Frontal cortex (tissue), 4 donors: ENCODE measurements at places on chromosomes 2 and 18. TPM values are rescaled to one million over a fixed set of nuclear protein-coding genes. Genes with fewer than 3 reads are reported as not detected.

DNA sequence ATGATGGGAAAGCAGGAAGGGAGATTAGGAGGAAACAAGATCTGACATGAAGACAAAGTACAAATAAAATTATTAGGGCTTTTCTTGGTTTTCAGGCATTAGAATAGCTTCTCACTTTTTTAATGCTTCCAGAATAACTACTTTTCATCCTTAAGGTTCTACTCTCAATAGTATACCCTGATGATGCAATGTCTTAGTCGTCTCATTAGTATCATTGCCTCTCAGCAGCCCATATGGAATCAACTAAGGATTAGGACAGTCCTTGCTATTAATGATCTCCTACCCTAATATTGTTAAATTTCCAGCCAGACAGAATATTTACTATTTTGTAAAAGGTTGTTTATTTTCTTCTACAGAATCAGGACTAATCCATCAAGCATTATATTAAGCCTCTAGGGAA is 55.9 kb downstream of the RELCH start:
- DNase-seq, result no peak

- no peak for DNase-seq
These were observed 57.9 kb downstream of the POLR1A start for GRCh38 chr2:86047575-86048382.

DNA sequence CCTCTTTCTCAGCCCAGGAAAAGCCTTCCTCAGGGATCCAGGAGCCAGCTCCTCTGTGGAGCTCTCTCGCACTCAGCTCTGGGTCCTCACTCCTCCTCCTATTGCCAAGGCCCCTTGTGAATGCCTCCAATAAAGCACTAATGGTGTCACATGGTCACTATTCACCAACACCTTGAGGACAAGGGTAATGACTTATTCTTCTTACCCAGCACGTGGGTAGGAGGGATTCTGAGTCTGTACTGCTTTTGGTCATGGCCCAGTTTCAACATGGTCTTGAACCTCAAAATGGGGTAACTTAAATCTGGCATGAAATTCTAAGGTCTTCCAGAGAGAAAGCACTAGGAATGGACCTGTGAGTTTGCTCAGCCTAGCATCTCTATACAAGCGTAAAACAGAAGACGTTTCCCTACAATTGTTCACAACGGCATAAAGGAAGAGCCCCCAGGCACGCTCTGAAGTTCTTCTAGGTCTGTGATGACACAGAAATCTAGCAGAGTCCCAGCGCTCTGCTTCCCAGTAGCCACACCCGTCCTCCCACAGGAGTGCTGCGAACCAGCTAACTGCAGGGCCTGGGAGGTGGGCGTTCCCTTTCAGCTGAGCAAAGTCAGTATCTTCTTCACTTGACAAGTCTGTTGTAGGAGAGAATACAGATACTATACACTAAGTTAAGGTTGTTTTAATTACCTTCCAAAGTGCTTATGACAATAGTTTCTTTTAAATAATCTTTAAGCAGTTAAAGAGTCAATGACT is 14.6 kb upstream of the KIDINS220 start:
- no peak for DNase-seq

The HOXD9 gene
- not detected for total RNA-seq

The SH3RF3 gene
- 9.0 TPM for total RNA-seq

GRCh38 chr2:176297067-176297466 is 27.8 kb downstream of the MTX2 start:
- DNase-seq, result no peak

- no peak for DNase-seq
These were observed 596.4 kb downstream of the ERBB4 start for GRCh38 chr2:211942153-211942552.

GRCh38 chr2:121828281-121828731 is 72.9 kb downstream of the TSN start:
- peak; percentile 18 for DNase-seq

The OSBPL1A gene
- 42.8 TPM for total RNA-seq

- no peak for DNase-seq
These were observed 4.6 kb upstream of the ST8SIA3 start for GRCh38 chr18:57347784-57348183.

The CYP27A1 gene
- 2.9 TPM for total RNA-seq

GRCh38 chr2:86048888-86049287 is 56.8 kb downstream of the POLR1A start:
- DNase-seq, result no peak

DNA sequence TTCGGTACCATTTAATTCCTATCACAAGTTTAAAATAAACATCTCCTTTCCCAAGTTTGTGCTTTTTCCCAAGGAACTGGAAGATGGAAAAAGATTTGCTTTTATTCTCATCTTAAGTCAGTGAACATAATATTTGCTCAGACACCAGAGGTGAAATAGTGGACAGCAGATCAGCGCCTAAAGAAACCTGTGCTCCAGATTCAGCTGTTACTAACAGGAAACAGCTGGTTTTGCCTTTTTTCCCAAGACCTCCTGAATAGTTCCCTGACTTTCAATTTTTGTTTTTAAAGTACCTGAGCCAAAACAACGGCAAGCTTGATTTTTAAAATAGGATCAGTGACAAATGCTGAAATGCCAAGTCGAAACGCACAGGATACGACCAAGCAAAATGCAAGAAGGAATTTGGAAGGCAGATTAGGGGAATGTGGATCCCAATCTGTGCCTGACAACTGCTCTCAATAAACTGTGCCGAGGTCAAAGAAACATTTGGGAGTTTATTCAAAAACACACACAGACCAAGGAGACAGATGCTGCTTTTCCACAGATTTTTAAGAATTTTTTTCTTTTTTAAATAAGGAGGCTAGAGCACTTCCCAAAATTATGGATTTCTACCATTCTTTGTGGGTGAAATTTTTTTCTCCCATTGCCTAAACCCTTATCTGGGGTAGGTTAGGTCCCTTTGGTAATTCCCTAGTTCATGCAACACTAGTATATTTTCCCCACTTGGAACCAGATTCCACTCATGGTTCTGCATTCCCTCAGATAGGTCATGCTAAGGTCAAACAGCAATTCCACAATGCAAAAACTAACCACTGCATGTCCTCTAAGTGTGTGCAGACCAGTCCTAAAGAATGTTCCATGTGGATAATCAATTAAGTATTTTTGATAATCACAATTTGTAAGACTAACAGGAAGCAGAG is 121.5 kb upstream of the PDE1A start:
- DNase-seq, result no peak

- DNase-seq, result no peak
These were observed 116.8 kb upstream of the GATA6 start for GRCh38 chr18:22052405-22053105.

The OR6B2 gene
- total RNA-seq, result not detected

The HOXD11 gene
- total RNA-seq, result not detected

DNA sequence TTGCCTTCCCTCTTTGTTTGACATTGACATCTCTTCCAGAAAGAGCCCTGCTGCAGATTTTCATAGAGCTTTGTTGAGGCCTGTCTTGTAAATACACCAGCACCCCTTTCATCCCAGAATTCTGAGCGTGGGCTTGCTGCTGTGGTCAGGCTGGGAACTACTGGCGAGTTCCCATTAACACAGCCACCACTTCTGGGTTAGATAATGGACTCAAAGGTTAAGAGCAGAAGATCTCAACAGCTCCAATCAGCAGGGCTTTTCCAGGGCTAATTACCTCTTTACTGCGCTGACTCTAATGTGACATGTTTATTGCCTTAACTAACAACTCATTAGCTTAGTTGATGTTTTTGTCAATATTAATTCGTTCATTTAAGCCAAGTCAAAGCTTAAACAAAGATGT is 235.9 kb upstream of the BOD1L2 start:
- DNase-seq, result no peak

The RFTN2 gene
- 22.8 TPM for total RNA-seq

GRCh38 chr2:72712304-72712703 is 113.5 kb downstream of the EXOC6B start:
- DNase-seq, result no peak

- no peak for DNase-seq
These were observed 7.3 kb downstream of the TNFRSF11A start for GRCh38 chr18:62332431-62332830.

The SLC35F5 gene
- 132 TPM for total RNA-seq

The SPEG gene
- 13.0 TPM for total RNA-seq

DNA sequence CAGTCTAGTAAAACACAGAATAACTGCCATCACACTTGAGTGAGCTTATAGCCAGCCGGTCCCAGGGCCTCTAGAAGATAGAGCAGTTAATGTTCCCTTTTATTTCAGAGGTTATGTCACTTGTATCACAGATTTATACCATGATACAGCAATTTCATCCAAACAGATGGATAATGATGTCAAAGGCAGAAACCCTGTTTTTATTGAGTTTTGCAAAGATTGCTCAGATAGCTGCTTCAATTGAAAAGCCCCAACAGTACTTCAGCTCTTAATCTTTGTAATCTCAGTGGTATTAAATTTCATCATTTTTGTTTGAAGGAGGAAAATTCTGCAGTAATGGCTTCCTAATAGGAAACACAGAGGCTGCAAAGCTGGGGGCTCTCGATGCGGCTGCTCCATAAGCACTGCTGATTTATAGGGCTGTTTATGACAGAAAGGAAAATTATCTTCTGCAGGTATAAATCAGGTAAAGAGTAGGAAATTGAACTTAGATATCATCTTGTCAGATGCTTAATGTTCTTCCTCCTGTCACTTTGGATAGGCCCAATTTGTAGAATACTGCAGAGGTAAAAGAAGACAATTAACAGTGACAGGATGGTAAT is 112.3 kb downstream of the LNPK start:
- DNase-seq, result no peak

The CERKL gene
- 1.6 TPM for total RNA-seq

DNA sequence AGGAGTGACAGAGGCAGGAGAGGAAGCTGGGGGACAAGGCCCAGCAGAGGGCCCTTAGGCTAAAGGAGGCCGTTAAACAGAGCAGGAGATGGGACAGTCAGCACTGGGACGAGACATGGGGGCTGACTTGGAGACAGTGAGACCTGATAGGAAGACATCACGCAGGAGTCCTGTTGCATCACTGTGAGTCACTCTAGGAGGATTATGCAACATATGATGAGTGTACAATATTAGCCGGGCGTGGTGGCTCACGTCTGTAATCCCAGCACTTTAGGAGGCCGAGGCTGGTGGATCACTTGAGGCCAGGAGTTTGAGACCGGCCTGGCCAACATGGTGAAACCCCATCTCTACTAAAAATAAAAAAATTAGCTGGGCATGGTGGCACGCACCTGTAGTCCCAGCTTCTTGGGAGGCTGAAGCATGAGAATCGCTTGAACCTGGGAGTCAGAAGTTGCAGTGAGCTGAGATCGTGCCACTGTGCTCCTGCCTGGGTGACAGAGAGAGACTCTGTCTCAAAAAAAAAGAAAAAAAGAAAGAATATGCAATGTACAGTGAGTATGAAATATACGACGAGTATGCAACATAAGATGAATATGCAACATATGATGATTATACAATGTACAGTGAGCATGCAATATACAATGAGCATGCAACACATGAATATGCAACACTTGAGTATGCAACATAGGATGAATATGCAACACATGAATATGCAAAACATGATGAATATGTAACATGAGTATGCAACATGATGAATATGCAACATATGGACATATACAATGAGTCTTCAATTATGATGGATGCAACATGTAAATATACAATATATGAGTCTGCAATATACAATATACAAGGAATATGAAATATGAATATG is 83.3 kb upstream of the ID2 start:
- no peak for DNase-seq

GRCh38 chr2:31176742-31177141 is 38.5 kb upstream of the GALNT14 start:
- no peak for DNase-seq

DNA sequence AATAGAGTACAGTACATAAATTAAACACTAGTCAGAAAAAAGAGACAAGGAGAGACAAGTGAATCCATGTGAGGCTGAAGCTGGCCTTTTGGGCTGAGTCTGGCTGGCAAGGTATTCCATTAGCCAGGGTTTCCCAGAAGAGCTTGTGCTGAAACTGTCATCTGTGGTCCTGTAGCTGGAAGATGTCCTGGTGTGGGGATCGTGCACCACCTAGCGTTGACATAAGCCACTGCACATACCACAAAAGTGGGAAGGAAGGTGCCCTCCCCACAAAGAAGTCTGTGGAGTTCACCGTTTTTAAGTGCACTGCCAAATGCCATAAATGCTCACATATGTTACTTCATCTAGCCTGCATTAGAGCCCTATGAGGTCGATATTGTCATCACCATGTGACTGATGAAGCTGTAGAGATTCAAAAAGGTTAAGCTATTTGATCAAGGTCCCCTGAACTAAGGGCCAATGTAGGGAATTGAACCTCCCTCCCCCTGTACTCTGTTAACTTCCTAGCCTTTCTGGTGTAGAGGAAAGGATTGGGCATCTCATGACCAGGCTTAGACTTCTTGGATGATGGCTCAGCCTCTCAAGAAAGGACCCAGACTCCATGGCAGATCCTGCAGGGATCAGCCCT is 31.9 kb upstream of the GALNT14 start:
- peak; percentile 76 for DNase-seq

- no peak for DNase-seq
These were observed 73.6 kb upstream of the CAVIN2 start for GRCh38 chr2:191920502-191920901.

- no peak for DNase-seq
These were observed 242.1 kb upstream of the RGPD4 start for GRCh38 chr2:107584577-107584976.

DNA sequence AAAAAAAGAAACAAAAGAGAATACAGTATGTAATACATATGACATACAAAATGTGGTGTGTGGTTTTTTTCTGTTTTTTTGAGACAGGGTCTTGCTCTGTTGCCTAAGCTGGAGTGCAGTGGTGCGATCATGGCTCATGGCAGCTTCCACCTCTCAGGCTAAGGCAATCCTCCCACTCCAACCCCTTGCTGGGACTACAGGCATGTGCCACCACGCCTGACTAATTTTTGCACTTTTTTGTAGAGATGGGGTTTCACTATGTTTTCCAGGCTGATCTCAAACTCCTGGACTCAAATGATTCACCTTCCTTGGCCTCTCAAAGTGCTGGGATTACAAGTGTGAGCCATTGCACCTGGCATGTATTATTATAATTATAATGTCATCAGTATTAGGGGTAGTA is 38.9 kb downstream of the DHX57 start:
- DNase-seq, result no peak

- no peak for DNase-seq
These were observed 8.2 kb upstream of the ACADL start for GRCh38 chr2:210233487-210233886.

- DNase-seq, result no peak
These were observed 52.6 kb downstream of the SH2D6 start for GRCh38 chr2:85470850-85471800.
